ENCODE measurements at places on chromosomes 4 and X.

DNA sequence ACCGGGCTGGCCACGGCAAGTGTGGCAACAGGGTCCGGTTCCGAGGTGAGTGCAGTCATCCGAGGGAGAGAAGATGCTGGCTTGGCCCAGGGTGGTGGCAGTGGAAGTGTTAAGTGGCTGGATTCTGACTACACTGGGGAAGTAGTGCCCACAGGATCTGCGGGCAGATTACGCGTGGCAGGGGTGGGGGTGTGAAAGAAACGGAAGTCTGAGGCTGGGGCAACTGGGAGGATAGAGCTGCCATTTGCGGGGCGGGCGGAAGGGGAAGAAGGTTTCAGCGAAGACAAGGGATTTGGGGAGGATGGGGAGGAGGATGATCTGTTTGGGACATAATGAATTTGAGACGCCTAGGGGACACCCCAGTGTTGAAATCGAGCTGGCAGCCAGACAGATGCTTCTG, 5.3 kb downstream of the RS1 start:
- no peak for DNase-seq

DNA sequence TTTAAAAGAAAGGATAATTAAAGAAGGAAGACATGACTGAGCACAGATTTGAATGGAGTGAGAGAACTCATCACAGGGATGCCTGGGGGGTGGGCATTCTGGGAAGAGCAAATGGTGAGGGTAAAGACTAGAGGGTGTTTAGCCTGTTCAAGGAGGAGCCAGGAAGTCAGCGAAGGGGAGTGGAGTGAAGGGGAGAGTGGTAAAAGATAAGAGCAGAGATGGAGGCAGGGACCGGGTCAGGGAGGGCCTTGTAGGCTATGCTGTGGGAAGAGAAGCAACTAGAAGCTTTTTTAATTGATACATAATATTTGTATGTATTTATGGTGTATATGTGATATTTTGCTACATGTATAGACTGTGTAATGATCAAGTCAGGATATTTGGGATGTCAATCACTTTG, 2.2 kb upstream of the VGLL1 start:
- DNase-seq: no peak

GRCh38 chrX:128458888-128459287, 406.7 kb upstream of the ACTRT1 start:
- DNase-seq: no peak

DNA sequence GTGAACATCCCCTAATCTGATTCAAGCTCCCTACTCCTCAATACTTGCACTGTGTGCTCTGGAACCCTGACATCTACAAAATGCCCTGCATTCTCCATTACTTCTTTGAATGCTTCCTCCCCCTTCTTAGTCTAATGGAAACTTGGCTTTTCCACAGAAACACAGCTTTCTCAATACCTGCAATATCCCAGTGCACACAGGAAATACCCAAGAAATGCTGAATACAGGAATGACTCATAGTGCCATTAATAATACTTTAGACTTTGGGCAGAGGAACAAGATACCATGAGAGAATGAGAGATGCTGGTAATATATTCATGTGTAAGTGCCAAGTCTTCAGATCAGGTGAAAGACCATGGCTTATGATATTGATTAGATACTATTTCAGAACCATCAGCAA, 5.6 kb downstream of the QRFPR start:
- DNase-seq: no peak

DNA sequence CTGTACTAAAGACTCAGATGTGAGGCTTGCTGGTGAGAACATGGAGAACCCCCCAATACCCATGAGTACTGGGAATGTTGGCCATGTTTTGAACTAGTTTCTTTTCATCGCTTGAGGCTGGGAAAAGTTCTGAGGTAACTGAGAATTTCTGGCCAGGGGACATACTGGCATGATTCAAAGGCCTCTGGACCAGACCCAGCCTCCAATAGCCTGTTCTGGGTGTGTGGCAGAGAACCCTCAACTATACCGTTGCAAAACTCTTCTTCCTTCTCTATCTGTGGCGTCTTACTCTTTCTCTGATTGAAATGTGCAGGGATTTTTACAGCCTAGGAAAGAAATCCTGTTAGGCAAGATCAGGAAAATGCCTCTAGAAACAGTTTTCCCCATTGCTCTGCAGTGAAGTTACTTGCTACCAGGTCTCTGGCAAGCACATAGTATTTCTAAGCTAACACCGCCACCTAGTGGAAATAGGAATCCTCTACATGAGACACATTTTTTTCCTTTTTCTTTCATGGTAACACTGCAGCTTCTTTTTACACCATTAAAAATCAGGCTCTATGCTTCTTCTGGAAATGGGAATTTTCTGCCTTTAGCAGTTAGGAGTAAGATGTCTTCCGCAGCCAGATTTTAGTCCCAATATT, 170.7 kb upstream of the ZCCHC13 start:
- no peak for DNase-seq

DNA sequence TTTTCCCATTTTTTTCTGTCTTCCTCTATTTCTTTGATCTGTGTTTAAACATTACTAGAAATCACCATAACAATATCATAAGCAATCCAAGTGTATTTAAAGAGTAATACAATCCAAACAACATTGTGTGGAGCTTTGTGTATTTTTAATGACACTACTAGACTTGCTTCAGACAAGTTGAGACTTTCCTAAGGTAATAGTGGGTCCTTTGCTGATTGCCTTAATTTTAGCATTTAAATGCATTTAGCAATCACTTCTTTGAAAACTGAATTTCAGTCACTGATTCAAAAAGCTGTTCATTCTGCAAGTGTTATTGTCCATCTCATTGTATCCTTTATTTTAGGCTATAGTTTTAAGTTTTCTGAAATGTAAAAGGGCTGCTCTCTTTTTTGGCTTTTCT, 804.8 kb downstream of the ADGRL3 start:
- no peak for DNase-seq

GRCh38 chr4:59175617-59176016, 2024.5 kb upstream of the ADGRL3 start:
- DNase-seq: no peak
